Glomerular endothelial cell (primary cell): ENCODE measurements at places on chromosomes 11 and 22. TPM values are rescaled to one million over a fixed set of nuclear protein-coding genes. Genes with fewer than 3 reads are reported as not detected.

- no peak for DNase-seq
Measured at GRCh38 chr22:44451016-44451415, 47.0 kb downstream of the RTL6 start.

DNA sequence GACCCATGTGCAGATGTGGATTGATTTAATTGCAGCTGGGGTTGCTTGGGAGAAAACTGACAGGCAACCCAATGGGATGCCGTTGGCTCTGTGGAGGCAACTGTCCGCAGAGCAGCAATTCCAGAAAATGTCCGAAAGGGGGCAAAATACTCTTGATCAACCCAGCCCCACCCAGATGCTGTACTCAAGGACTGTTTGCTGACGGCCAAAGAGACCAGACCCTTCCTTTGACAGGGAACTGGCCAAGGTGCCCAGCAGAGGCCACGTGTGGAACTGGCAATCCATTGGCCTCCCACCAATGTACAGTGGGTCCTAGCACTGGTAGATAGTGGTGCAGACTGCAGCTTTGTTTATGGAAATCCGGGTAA is 29.7 kb upstream of the KCNA4 start:
- no peak for DNase-seq

- DNase-seq: peak; percentile 100
Measured at GRCh38 chr11:36149538-36150242, 139.5 kb downstream of the COMMD9 start.

DNA sequence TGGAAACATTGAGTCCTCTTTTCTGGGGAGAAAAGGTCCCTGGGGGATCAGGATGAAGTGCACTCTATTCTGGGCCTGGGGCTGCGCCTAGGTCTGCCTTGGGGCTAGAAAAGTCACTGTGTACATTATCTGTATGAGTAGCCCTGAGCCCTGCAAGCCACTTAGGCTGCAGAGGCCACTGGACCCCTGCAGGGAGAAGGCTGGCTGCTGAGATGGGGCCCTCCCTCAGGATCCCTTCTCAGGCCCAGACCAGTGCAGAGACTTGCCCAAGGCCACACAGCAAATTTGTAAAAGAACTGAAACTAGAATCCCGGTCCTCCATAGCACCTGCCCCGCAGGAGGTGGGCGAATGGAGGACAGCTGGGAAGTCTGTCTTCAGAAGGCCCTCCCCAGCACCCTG is 26.8 kb upstream of the HMOX1 start:
- no peak for DNase-seq

GRCh38 chr11:47389577-47390421 is 11.5 kb upstream of the SPI1 start:
- DNase-seq: no peak

DNA sequence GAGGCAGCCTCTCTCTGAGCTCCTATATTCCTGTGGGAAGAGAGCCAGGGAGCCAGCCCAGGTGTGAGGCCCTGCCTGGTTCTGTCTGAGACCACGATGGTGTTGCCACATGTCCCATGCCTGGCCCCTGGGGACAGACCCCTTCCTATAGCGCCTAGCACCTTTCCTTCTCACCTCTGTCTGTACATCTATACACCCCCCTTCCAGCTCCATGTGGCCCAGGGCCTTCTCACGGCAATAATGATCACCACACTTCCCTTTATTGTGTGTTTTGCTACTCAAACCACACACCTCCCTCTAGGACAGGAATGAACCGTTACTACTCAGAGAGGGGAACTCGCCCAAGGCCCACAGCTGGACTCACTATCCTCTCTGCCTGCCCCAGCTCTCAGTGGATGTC is 12.8 kb downstream of the CD82 start:
- DNase-seq: no peak

GRCh38 chr11:133747409-133747808 is 97.9 kb downstream of the SPATA19 start:
- no peak for DNase-seq

DNA sequence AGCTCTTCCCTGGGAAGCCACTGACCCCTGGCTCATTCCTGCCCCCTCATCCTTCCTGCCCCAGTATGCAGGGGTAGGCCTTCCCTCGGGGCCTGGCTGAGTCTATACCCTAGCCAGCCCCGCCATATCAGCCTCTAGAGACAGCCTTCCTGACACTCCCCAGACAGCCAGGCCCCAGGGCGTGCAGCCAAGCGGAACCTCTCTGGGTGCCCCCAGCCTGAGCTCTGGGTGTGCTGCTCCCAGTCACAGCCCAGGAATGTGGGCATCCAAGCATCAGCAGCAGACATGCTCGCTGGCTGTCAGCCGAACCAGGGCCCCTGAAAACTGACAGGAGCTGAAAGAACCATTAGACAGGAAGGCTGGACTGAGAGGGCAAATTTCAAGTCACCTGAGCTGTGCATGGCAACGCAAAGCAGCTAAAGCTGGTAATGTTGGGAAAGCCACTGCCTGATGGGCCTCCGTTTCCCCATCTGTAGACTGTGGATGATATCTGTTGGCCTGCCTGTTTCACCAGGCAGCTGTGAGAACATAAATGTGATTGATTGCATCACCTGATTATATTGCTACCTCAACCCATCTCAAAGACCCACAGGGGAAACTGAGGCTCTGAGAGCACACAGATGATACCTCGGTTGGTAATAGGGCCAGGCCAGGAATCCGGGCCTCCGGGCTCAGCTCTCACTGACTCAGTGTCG is 93.2 kb downstream of the LRRC32 start:
- DNase-seq: no peak

DNA sequence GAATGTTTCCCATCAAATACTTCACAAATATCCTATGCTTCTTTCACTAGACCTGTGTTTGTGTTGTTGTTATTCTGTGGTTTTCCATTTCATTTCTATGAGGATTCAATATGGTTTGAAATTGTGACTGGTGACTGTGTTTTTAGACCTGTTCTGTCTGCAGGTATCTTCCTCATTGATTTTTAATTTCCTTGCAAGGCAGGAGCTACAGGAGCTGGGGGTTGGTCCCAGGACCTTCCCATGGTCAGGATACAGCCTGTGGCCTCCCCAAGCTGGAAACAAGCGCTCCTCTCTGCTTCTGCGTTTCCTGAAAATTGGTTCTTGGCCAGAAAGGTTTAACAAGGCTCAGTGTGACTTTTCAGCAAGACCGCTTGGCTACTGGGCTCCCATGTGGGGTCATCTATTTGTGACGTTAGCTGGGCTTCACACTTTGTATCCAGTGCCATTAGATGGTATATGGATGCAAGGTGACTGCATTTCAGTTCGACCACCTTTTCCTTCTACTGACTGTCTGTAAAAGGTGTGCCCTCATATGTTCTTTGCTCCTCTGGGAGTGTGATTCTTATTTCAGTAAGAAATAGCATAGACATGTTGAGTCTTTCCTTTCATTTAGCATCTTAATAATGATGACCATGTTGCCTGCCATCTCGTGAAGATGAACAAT is 21.5 kb downstream of the IGLL5 start:
- DNase-seq: no peak

DNA sequence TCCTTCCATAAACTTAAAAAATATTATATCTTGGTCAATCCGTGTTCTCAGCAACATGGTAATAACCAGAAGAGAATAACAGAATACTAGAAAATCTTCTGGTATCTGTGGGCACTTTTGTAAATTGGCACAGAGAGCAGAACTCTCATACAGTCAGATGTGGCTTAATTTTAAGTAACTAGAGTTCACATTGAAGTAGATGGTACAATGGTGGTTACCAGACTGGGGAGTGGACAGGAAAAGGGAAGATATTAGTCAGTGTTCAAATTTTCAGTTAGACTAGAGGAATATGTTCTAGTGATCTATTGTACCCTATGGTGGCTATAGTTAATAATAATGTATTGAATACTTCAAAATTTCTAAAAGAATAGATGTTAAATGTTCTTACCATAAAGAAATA is 6.9 kb downstream of the OR52H1 start:
- DNase-seq: no peak

DNA sequence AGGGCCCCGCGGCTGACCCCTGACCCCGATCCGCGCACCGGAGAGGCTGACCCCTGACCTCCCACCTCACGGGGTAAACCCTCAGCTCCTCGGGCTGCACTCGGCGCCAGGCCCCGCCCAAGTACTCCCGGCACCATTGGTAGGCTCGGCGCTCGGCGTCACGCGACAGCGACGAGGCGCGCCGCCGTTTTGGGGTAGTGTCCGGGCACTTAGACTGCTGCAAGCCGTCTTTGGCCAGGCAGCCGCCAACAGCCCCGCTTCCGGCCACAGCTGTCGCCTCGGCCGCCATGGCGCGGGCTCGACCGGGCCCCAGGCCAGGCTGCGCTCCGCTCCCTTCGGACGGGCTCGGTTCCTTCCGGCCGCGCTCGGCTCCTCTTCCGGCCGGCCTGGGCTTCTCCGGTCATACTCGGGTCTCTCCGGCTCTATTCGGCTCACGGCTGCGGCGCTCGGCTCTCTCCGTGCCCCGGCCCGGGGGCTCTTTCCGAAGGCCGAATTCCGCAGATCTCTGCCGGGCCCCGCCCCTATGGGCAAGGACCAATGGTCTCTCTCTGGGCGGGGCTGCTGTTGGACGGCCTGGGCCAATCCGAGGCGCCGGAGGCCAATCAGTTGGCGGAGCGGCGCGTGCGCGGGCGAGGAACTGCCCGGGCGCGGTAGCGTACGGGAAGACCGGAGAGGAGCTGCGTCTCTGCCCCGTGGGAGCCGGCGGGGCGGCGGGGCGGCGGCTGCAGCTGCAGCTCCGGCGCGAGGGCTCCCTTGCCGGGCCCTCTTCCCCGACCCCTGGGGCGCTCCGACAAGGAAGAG is at the start of gene CHKB:
CHKB (minus strand) TSS at position 357 of the 801 bp plus-strand sequence; CDS start at position 289, 68 bp downstream.
- DNase-seq: peak; percentile 58

DNA sequence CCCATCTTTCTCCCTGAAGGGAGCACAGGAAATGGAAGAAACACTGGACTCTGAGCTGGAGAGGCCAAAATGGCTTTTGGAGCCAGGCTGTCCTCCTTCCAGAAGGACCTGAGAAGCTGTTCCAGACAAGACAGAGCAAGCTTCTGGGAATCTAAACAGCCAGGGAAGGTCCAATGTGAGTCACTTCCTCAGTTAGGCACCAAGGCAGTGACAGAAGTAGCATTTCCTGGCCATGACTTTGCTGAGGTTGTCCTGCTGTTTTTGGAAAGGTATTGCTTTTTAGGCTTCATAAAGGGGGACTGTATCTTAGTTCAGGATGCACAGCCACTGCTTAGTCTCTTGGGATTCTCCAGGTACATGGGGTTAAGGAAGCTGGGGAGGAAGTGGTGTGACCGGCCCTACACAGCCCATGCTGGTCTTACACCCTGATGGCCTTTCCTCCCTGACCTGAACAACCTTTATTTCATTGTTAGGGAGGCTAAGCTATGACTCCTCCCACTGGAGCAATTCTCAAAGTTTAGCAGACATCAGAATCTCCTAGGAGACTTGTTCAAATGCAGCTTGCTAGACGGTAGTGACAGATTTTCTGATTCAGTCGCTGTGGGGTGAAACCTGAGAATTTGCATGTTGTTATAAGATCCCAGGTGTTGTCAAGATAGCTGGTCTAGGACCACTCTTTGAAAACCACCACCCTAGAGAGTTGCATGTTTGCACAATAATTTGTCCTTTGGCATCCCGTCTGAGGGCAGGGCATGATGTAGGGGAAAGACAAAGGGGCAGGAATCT is 6.8 kb upstream of the INSC start:
- DNase-seq: no peak

GRCh38 chr22:29204455-29205183 is 1.1 kb upstream of the EMID1 start:
- no peak for DNase-seq

- DNase-seq: no peak
Measured at GRCh38 chr11:61868571-61869428, 22.5 kb downstream of the FADS3 start.

GRCh38 chr11:57638005-57638781 is 11.5 kb downstream of the YPEL4 start:
- peak; percentile 44 for DNase-seq

DNA sequence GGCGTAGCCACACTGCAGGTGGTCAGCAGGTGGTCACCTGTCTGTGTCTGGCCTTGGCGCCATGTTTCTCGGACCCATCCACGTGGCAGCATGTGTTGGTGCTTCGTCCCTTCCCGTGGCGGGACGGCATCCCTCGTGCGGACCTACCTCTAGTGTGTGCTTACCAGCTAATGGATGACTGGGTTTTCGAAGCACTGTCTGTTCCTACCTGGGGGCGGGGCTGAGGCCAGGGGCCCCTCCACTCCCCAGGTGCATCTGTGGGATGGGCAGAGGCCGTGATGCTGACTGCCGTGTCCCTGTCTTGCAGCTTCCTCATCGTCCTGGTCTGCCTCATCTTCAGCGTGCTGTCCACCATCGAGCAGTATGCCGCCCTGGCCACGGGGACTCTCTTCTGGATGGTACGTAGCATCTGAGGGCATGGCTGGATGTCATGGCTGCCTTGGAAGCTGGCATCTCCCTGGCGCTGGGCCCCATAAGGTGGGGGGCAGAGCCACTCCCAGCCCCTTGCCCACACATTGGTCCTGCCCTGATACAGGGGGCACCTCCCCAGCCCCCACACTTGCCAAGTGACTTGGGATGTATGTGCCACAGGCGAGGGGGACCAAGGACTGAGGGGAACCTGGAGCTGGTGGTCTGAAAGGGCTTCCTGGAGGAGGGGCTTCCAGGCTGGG is 82.9 kb downstream of the KCNQ1 start:
- DNase-seq: no peak

GRCh38 chr22:46561435-46561905 is 24.1 kb upstream of the CELSR1 start:
- no peak for DNase-seq

GRCh38 chr11:87908086-87908485 is 267.2 kb downstream of the RAB38 start:
- no peak for DNase-seq

GRCh38 chr11:24216488-24216887 is 280.4 kb upstream of the LUZP2 start:
- no peak for DNase-seq

DNA sequence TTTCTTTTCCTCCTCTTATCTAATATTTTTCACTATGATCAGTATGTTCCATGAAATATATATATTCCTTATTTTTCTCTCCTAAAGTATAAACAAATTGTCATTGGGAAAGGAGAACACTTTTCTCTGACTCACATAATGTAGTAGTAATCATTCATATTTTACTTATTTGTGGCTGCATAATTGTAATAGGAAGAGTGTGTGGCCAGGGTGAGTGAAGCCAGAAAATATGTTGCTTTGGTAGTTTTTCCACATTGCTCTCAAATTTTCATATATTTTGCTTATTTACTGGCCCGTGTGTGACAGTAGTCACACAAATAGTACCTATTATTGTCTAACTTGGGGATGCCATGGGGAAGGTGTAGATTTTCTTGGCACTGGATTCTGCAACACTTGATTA is 172.1 kb downstream of the DYNC2H1 start:
- DNase-seq: no peak

The LARGE2 gene
- total RNA-seq: not detected in 2 replicates

The YPEL4 gene
- total RNA-seq: 0.24 and 0.41 TPM in 2 replicates

The CEP126 gene
- total RNA-seq: 0.15 and 0.58 TPM in 2 replicates

The POU2AF3 gene
- total RNA-seq: not detected in 2 replicates

The OR52I1 gene
- total RNA-seq: not detected in 2 replicates

The CARS1 gene
- 47.5 and 53.4 TPM in 2 replicates for total RNA-seq

The OR5T3 gene
- total RNA-seq: not detected in 2 replicates

The ANO9 gene
- 1.2 and 2.0 TPM in 2 replicates for total RNA-seq

The MRGPRE gene
- not detected in 2 replicates for total RNA-seq

The CTNND1 gene
- 200 and 268 TPM in 2 replicates for total RNA-seq

The ATL3 gene
- 69.5 and 91.6 TPM in 2 replicates for total RNA-seq

The MRGPRX4 gene
- not detected in 2 replicates for total RNA-seq

The CD248 gene
- total RNA-seq: 1.1 and 2.1 TPM in 2 replicates

The CCDC81 gene
- total RNA-seq: 0.73 and 2.8 TPM in 2 replicates

The CNGA4 gene
- total RNA-seq: 0.12 TPM in 1 of 2 replicates, not detected in the other

The F2 gene
- 0.19 TPM in 1 of 2 replicates, not detected in the other for total RNA-seq
